ENCODE measurements at places on chromosomes 5 and 9. TPM values are rescaled to one million over a fixed set of nuclear protein-coding genes. Genes with fewer than 3 reads are reported as not detected.

The MYOZ3 gene
- 0.22 TPM for total RNA-seq

The NCBP1 gene
- total RNA-seq = 69.3 TPM

The ZNF618 gene
- total RNA-seq = 28.3 TPM

The ANKRD31 gene
- 0.07 TPM for total RNA-seq

The SRP19 gene
- total RNA-seq = 97.2 TPM

The DRD1 gene
- not detected for total RNA-seq

The PHF24 gene
- not detected for total RNA-seq

The TLE1 gene
- total RNA-seq = 40.3 TPM

The SET gene
- total RNA-seq = 721 TPM

The CARTPT gene
- not detected for total RNA-seq

The F2RL1 gene
- 78.1 TPM for total RNA-seq

The CCDC192 gene
- not detected for total RNA-seq

The ROR2 gene
- total RNA-seq = not detected

The PTAR1 gene
- 80.6 TPM for total RNA-seq

The RIOK2 gene
- 47.1 TPM for total RNA-seq

The GABRA1 gene
- total RNA-seq = not detected

The PSMD5 gene
- total RNA-seq = 62.5 TPM

The MTAP gene
- 64.7 TPM for total RNA-seq

The NFIL3 gene
- 7.9 TPM for total RNA-seq

The KIF4B gene
- 0.29 TPM for total RNA-seq

The CDH6 gene
- 0.13 TPM for total RNA-seq

The CCL21 gene
- total RNA-seq = not detected

The IFNK gene
- total RNA-seq = not detected

The PDE6A gene
- not detected for total RNA-seq

The DBH gene
- total RNA-seq = not detected

The SLC45A2 gene
- total RNA-seq = not detected

The COMMD10 gene
- total RNA-seq = 51.4 TPM

The NOL6 gene
- total RNA-seq = 35.7 TPM

The IL5 gene
- not detected for total RNA-seq

The TIMD4 gene
- total RNA-seq = not detected

The SLC4A9 gene
- not detected for total RNA-seq

The PCDHA13 gene
- not detected for total RNA-seq

The DPYSL3 gene
- 127 TPM for total RNA-seq

The PCDHGB3 gene
- total RNA-seq = 2.9 TPM

The HSPB3 gene
- not detected for total RNA-seq

The PCDHA1 gene
- total RNA-seq = not detected

The ST8SIA4 gene
- total RNA-seq = 5.3 TPM

The REEP5 gene
- 58.0 TPM for total RNA-seq

The WNT8A gene
- not detected for total RNA-seq

The PFN3 gene
- not detected for total RNA-seq

The SLC34A1 gene
- total RNA-seq = not detected

The TAF11L9 gene
- not detected for total RNA-seq

The CCL19 gene
- total RNA-seq = not detected

The FOXE1 gene
- not detected for total RNA-seq

The SLC6A3 gene
- total RNA-seq = not detected

The NUTM2F gene
- total RNA-seq = not detected

The HAND1 gene
- total RNA-seq = not detected

The CARD9 gene
- total RNA-seq = 0.40 TPM

All from thoracic aorta endothelial cell (primary cell).